ENCODE measurements at places on chromosomes 1 and 21.

GRCh38 chr1:64960731-64961130, 5.6 kb downstream of the JAK1 start:
- DNase-seq = no peak

DNA sequence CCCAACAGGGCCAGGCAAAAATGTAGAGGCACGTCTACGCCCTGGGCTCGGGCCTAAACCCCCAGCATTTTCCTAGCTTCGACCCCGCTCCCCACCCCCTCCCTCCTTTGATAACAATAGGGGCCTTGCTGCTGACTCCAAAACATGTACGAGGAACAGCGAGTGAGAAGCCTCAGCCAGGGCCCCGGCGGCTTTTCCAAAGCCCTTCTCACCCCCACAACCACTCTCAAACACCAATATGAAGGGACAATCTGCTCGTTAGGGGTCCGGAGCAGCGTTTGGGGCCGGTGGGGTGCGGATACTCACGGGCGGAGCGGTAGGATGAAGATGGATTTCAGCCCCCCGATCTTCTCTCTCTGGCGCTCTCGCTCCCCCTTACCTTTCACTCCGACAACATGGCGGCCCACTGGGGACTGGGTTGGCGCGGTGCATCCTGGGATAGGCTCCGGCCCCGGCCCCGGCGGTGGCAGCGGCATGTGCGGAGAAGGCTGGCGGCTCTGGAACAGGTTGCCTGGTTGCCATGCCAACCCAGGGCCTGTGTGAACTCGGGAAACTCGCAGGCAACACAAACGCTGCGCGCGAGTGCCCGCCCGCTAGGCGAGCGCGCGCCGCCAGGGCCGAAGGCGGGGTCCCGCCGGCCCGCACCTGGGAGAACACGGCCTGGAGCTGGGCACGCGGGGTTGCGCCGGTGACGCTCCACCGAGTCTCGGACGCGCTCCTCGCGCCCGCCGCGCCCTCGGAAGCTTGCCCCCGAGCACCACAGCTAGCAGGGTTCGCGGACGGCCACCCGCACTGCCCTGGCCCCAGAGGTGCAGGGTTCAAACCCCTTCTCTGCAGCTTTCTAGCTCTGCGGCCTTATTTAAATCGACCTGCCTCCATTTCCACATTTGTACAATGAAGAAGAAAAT, at the start of gene PUM1:
Gene PUM1 (minus strand): TSS at position 408 of the 908 bp plus-strand sequence. CDS start 6,151 bp downstream, outside the sequence.
- peak; percentile 97 for DNase-seq

- peak; percentile 90 for DNase-seq
These were observed 27.2 kb upstream of the LRRC8C start for GRCh38 chr1:89605692-89606091.

DNA sequence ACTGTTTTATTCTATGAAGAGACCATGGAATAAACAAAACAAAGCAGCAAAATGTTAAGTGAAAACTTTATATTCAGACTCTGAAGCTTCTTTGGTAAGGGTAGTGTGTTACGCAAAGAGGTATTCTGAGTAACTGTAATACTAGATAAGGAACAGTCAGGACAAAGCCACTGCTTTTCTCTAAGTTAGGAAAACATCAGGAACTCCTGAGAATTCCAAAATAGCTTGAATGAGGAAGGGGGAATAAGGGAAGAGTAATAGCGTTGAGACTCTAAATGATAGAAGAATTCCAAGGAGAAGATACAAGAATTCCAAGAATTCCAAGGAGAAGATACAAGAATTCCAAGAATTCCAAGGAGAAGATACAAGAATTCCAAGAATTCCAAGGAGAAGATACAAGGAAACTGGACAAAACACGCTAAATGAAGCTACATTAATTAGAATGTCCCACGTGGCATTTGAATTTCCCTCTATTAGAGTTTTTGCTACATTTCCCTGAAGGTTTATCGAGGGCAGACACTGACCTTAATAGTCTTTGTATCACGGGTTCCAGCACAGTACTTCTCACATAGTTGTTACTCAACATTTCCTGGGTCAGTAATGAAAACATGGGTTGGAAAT, 71.5 kb downstream of the SMYD3 start:
- DNase-seq = peak; percentile 80

- DNase-seq = no peak
These were observed 3.7 kb upstream of the KLHDC9 start for GRCh38 chr1:161094481-161094880.

DNA sequence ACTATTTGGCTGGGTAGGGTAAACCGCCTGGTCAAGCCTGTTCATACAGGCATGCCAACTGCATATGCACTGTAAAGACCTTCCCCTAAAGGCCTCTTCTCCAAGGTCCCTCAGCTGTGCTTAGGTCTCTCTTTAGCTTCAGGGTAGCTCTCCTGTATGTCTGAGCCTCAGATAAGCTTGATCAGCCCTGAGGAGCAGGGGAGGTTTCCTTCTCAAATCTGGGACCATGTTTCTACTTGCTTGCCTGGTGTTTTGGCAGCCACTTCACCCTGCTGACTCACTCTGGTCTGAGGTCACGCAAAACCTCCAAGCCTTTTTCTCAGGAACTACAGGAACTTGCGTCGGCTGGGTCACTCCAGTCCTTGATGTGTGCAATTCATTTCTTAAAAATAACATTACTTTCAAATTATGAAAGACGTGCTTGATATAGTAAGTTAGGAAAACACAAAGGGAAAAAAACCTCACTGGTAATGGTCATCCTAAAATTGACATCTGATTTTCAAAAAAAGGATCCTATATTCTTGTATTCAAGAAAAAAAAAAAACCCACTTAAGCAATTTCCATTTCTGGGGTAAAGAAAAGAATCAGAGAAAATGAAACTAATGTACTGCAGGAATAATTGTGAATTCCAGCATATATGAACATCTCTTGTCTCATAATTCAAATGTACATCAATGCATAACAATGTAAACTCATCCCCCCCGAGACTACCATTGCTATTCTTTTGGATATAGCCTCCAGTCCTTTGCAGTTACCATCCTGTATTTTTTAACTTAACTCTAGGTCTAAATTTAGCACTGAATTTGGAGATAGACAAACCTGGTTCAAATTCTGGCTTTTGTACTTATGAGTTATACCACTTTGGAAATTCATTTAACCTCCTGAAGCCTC, 24.8 kb upstream of the RNF19B start:
- peak; percentile 98 for DNase-seq
